ENCODE measurements at places on chromosomes 2 and 18.

GRCh38 chr2:134039912-134040581 lies 213.8 kb upstream of the MGAT5 start:
- DNase-seq = no peak

- no peak for DNase-seq
Observed at GRCh38 chr18:29383311-29384273, 1206.7 kb upstream of the CDH2 start.

- DNase-seq = no peak
Observed at GRCh38 chr2:64770781-64771334, 117.1 kb upstream of the SERTAD2 start.

DNA sequence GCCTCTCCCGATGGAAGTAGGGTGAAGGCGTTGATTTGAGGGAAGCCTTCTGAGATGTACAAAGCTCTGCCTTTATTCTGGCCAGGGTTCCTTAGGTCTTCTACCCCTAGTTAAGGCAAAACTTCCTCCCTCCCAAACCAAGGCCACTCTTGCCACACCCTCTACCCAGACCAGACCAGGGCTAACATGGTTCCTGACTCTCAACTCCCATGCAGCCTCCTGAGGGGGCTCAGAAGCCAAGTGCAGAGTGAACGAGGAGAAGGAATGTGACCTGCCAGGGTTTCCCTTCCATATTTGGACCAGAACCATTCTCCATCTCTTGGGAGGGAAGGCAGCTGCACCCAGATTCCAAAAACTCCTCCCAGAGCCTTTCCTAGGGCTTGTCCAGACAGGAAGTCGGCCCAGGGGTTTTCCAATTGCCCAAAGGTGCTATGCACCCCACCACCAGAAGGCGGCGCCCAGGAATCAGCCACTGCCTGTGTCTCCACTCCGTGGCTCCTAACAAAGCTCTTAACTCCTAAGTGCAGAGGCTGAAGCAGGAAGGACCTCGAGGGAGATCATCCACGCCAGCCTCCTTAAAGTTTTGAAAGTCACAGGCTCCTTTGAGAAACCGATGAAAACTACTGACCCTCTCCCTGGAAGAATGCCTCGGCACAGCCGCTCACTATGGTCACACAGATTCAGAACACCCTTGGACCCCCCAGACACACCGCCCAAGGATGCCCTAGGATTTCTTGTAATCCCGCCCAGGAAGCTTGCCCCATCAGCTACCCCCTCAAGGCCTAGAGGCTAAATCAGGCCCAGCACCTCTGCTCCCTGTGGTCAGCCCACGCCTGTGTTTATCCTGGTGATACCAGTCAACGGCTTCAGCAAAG lies 157.8 kb downstream of the SMAD2 start:
- peak; percentile 50 for DNase-seq

DNA sequence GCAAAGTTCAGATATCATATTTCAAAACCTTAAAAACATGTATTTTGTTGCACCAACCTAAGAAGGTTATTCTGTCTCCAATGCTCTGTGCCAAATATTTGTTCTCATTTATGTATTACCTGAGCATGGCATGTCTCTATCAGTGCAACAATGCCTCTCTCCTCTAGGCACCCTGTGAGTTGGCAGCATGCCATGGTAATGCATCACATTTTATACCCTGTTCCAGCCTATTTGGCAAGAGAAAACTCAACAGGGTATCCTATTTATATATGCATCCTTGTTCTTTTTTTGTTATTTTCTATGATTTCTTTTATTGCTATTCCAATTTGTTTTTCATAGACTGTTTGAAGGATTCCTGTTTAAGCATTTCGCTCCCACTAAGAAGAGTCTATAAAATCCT lies 126.3 kb upstream of the NRXN1 start:
- DNase-seq = no peak

- DNase-seq = no peak
Observed at GRCh38 chr18:60070631-60071030, 170.8 kb downstream of the PMAIP1 start.

GRCh38 chr2:184890311-184890710 lies 292.0 kb downstream of the ZNF804A start:
- DNase-seq = no peak

GRCh38 chr2:144448389-144449027 lies 71.4 kb downstream of the ZEB2 start:
- no peak for DNase-seq

- no peak for DNase-seq
Observed at GRCh38 chr18:68588169-68588568, 126.7 kb downstream of the TMX3 start.

DNA sequence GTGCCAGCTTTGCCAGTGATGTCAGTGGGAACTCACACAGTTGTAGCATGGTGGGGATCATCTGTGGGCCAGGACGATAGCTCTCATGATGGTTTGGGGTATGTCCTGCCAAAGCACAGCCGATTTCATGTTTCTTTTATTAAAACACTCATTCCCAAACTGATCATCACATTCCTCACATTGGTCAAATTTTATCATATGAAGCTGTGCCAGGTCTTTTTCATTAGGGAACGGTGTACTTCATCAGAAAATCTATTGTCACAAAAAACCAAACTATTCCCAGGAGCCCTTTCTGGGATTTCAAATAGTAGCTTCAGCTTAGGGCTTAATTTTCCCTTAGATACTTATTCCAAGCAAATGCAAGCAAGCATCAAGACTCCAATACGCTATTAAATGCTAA lies 42.0 kb downstream of the ITGA4 start:
- no peak for DNase-seq

GRCh38 chr18:62126737-62127136 lies 60.1 kb downstream of the PIGN start:
- DNase-seq = no peak

GRCh38 chr2:95578539-95578938 lies 13.3 kb upstream of the TRIM43 start:
- no peak for DNase-seq

- DNase-seq = no peak
Observed at GRCh38 chr2:99490623-99491461, 1.0 kb upstream of the REV1 start.

GRCh38 chr18:57210716-57211411 lies 64.0 kb downstream of the BOD1L2 start:
- no peak for DNase-seq

- no peak for DNase-seq
Observed at GRCh38 chr2:19947184-19947940, 42.5 kb downstream of the WDR35 start.

- DNase-seq = no peak
Observed at GRCh38 chr2:143397884-143398614, 268.8 kb downstream of the ARHGAP15 start.

DNA sequence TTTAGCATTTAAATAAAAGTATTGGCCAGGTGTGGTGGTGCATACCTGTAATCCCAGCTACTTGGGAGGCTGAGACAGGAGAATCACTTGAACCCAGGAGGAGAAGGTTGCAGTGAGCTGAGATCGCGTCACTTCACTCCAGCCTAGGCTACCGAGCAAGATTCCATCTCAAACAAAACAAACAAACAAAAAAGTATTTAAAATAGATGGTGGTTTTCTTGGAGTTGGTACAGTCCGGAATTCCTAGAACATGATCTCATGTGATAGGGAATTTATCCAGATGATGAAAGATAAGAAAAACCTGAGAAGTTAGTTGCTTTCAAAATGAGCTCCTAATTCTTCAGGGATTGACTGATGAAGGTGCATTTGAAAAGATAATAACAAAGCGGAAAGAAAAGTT lies 62.0 kb downstream of the BIRC6 start:
- DNase-seq = no peak

DNA sequence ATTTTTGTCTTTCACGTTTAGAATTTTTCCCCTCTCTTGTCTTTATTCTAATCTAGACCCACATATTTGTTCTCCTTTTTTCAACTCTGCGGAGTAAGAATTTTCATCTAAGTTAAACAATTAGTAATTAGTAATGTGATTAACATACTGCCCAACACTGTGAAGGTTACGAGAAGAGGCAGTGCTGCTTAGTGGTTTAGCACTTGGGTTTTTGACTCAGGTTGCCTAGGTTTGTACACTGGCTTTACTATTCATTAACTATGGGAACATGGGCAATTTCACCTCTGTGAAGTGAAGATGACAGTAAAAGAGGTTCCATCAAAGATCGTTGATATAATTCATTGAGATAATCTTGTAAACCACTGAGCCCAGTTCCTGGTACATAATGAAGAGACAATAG lies 82.2 kb upstream of the PNPT1 start:
- DNase-seq = no peak

- DNase-seq = no peak
Observed at GRCh38 chr2:208049441-208049840, 24.1 kb upstream of the PLEKHM3 start.

DNA sequence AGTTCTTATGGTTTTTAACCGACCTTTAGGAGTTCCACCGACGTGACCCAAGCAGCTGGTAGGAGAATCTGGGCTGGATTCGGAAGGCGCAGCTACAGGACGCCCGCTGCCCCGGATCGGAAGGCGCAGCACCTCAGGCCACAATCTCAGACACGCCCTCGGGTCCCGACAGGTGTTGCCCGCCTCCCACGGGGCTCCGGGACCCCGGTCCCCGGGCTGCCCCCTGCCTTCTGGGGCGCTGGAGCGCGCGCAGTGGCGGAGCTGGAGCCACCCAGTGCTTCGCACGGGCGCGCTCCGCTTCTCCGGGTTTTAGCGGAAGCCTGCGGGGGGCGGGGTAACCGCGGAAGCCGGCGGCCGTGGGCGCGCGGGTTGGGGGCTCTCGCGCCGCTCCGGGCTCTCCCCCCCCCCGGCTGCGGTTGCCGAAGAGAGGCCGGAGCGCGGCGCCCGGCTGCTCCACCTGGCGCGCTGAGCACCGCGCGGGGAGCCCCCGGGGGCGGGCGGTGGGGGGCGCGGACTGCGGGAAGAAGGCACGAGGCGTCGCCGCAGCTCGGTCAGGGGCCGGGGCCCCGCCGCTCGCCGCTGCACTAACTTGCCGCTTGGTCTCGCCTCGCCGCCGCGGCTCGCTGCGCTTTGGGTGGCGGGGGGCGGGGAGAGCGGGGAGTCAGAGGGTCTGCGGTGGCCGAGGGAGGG lies 718.8 kb downstream of the DPP10 start:
- no peak for DNase-seq

All from activated T-cell treated with anti-CD3 and anti-CD28 coated beads for 4 hours (primary cell).